ENCODE measurements at places on chromosomes 12 and 14. TPM values are rescaled to one million over a fixed set of nuclear protein-coding genes. Genes with fewer than 3 reads are reported as not detected.

The PPP1R1A gene
- polyA plus RNA-seq = not detected

The SLC39A5 gene
- not detected for polyA plus RNA-seq

The TUBA1C gene
- polyA plus RNA-seq = 2,715 TPM

The PZP gene
- polyA plus RNA-seq = not detected

The HOTAIR gene
- not detected for polyA plus RNA-seq

The TMEM179 gene
- not detected for polyA plus RNA-seq

The LBHD2 gene
- polyA plus RNA-seq = not detected

The BIN2 gene
- not detected for polyA plus RNA-seq

The POTEM gene
- polyA plus RNA-seq = not detected

The AHNAK2 gene
- polyA plus RNA-seq = 2.6 TPM

The KRT73 gene
- not detected for polyA plus RNA-seq

The TWF1 gene
- polyA plus RNA-seq = 67.0 TPM

The B4GALNT1 gene
- polyA plus RNA-seq = 0.66 TPM

The ZDHHC22 gene
- not detected for polyA plus RNA-seq

The LRFN5 gene
- polyA plus RNA-seq = 1.8 TPM

The ENDOU gene
- polyA plus RNA-seq = 0.09 TPM

The DTD2 gene
- 16.9 TPM for polyA plus RNA-seq

The HOXC4 gene
- 0.23 TPM for polyA plus RNA-seq

The KSR2 gene
- polyA plus RNA-seq = not detected

The BRI3BP gene
- polyA plus RNA-seq = 2.5 TPM

The OR4K5 gene
- not detected for polyA plus RNA-seq

The MEG3 gene
- 518 TPM for polyA plus RNA-seq

The CACNA2D4 gene
- polyA plus RNA-seq = 0.65 TPM

The RCOR1 gene
- 8.8 TPM for polyA plus RNA-seq

The SERPINA10 gene
- not detected for polyA plus RNA-seq

The SCNN1A gene
- 0.24 TPM for polyA plus RNA-seq

The OR4E2 gene
- polyA plus RNA-seq = not detected

The KRT79 gene
- 0.24 TPM for polyA plus RNA-seq

The BMP4 gene
- 3.6 TPM for polyA plus RNA-seq

The KRT7 gene
- 1.4 TPM for polyA plus RNA-seq

The TBX5 gene
- polyA plus RNA-seq = 16.6 TPM

Measured in IMR-90 (cell line).